T-helper 1 cell (primary cell): ENCODE measurements at places on chromosomes 5 and 9.

DNA sequence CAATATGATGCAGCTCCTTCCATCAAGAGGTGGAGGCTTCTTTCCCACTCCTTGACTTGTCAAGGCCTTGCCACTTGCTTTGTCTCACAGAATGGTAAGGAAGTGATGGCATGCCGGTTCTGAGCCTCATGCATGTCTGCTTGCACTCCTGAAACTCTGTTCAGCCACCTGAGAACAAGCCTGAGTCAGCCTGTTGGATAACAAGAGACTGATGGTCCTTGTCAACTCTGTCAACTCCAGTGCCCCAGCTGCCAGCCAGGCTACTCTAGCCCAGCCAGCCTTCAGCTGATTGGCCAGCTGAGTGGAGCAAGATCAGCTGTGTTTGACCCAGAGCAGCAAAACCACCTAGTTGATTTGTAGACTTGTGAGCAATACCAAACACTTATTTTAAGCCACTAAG, 4.4 kb upstream of the TENT4A start:
- DNase-seq = no peak

DNA sequence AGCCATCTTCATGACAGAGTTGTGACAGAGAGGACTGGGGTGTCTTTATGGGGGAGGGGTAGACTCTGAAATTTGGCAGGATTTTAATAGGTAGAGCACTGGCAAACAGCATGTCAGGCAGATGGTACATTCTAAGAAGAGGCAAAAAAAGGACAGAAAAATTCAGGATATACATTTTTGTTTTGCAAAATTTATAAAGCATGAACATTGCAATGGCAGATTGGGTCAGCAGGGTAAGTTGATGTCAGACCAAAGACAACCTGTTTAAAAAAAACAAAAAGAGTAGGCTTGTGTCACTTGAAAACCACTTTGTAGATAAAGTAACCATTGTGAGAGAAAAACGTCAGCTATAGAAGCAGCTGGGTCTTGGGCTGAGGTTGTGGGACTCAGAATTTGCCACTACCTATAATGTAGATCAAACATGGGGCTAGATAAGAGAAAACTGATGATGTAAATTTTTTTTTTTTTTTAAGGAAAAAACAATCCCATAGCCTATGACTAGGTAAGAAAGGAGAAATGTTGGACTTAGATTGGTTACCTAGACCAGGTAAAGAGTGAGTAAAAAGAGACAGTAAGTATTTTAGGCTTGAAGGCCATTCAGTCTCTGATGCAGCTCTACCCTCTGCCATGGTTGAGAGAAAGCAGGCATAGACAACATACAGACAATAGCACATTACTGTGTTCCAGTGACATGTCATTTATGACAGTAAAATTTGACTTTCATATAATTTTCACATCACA, 8.3 kb downstream of the CAMK4 start:
- DNase-seq = no peak

- no peak for DNase-seq
Measured at GRCh38 chr9:99921875-99922710, 15.6 kb downstream of the STX17 start.

- no peak for DNase-seq
Measured at GRCh38 chr5:73378070-73378469, 70.5 kb downstream of the FOXD1 start.

DNA sequence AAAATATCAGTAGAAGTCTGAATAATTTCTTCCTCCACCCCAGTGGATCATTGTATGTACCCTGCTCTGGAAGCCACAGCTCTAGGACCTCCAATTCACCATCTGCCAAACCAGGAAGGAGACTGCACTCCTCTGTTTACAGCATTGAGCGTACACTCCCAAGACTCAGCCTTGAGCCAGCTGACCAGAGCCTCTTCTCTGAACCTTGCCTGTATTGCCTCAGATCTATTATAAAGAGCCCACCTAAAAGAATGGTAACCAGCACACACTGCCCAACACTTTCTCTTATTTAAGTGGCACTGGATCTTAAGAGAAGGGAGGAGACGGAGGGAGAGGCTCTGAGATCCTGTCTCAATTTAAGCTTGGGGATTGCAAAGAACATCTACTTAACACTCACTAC, 217.8 kb upstream of the RASEF start:
- DNase-seq = no peak

- DNase-seq = no peak
Measured at GRCh38 chr9:81411961-81412360, 277.4 kb downstream of the TLE1 start.

GRCh38 chr9:123343443-123344191, 12.4 kb upstream of the CRB2 start:
- DNase-seq = no peak

DNA sequence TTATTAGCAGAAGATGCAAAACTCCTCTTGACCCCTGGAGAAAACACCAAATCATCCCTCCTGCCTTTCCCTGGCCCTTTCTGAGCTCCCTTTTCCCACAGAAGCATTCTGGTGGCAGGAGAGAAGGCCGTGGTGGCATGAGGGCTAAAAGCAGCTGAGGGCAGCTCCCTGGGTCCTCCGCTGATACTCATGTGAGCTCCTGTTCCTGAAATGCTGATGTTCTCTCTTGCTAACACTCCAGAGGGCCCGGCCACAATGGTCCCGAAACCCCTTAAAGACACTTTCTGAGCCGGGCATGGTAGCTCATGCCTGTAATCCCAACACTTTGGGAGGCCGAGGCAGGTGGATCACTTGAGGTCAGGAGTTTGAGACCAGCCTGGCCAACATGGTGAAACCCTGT, 183.1 kb downstream of the HSPA4 start:
- DNase-seq = no peak

- no peak for DNase-seq
Measured at GRCh38 chr9:119793218-119793617, 424.0 kb upstream of the BRINP1 start.

DNA sequence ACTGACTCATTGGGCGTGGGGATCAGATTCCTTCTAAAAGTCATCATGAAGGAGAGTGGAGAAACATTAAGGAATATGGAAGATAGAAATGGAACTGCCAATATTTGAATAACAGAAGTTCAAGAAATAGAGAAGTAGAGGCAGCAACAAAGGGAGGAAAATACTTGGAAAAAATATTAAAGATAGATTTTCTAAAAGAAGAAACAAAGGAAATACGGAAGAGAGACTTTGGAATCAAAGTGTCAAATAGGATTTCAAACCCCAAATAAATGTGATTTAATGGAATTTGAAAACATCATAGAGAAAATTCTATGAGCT, 605.1 kb upstream of the KLF4 start:
- DNase-seq = no peak

- DNase-seq = no peak
Measured at GRCh38 chr9:12956805-12957204, 182.0 kb downstream of the LURAP1L start.

DNA sequence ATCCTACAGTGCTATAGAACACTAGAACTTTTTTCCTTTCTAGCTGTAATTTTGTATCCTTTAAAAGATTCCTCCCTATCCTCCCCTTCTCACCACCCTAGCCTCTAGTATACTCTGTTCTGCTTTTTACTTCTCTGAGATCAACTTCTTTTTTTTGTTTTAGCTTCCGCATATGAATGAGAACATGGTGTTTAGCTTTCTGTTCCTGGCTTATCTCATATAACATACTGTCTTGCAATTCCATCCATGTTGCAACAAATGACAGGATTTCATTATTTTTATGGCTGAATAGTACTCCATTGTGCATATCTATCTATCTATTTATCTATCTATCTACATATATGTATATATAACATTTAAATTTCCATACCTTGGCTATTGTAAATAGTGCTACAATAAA, 126.0 kb upstream of the MAN2A1 start:
- no peak for DNase-seq

GRCh38 chr5:120139039-120139438, 325.1 kb upstream of the PRR16 start:
- DNase-seq = no peak

DNA sequence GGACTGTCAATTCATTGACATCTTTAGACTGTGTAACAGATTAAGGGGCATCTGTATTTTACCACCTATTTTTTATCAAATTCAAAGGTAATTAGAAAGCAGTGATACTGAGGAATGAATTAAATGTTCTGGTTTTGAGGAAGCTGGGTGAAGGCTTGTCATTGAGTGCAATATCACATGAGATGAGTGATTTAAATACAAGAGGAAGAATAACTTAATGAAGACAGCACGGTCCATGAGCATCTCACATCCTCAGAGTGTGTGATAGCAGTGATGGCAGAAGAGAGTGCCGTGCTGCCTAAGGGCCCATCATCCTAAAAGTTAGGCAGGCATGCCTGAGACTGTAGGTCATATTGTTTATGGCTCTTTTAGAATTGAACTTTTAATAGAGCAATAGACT, 263.3 kb downstream of the MAST4 start:
- no peak for DNase-seq

- no peak for DNase-seq
Measured at GRCh38 chr9:93061260-93061751, 2.8 kb downstream of the SUSD3 start.

GRCh38 chr9:16221822-16222547, 648.5 kb downstream of the BNC2 start:
- DNase-seq = no peak

- no peak for DNase-seq
Measured at GRCh38 chr9:29348999-29349398, 1775.7 kb upstream of the C9orf72 start.

DNA sequence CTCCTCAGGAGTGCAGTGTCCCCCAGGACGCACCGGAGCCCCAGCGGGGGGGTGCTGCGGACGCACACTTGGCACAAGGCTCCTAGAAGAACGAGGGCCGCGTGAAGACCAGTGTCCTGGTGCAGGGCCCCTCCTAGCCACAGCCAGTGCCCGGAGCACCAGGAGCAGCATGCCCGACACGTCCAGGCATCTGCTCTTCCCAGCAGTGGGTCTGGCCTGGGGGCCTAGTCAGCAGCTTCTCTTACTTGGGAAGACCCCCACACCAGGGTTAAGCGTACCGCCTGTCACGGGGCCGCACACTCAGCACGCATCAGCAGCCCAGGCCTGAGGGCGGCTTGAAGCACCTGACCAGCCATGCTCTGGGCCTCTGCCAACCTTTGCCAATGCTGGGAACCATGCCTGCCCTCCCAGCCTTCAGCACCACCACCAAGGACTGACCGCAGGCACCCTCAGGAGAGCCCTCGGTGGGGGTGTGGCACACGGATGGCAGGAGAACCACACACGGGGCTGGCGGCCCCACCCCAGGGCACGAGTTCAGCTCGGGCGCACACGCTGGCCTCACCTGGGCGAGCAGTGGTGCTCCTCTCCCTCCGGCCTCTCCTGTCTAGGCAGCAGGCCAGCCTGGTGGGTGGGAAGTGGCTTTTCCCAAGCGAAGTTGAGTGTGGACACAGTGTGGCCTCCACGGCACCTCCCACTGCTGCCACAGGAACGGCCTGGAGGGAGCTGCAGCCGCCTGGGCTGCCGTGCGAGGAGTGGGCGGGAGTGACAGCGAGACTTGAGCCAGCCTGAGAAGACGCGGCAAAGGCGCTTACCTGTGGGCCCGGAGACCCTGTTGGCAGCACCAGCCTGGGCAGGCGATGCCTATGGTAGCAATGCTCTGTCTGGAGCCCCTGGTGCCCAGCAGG, 12.0 kb upstream of the AJM1 start:
- no peak for DNase-seq

- no peak for DNase-seq
Measured at GRCh38 chr5:171499611-171500010, 80.2 kb downstream of the FGF18 start.

DNA sequence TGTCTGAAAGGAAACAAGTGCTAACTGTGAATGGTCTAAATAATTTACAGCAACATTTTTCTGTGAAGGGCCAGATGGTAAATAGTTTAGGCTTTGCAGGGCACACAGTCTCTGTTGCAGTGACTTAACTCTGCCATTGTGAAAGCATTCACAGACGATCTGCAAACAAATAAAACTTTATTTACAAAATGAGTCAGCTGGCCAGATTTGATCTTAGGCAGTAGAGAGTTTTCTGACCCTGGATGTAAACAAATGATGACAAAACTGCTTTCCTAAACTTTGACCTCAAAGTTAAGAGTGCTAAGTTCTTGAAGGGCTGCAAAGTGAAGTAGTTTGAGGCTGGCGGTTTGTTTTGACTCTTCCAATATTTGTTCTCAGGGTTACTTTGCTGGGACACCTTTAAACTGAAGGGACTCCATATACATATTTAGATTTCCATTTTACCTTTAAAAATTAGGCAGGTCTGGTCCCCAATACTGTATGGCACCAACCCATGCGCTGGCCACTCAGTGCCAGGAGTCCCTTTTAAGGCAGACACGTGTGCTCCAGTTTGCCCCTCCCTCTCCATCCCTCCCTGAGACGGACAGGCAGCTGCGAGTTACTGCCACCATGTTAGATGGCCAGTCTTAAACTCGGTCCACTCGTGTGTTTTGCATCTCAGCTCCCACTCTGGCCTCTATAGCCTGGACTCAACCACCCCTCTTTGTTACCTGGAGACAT, 4.0 kb upstream of the ADAMTS16 start:
- DNase-seq = no peak

DNA sequence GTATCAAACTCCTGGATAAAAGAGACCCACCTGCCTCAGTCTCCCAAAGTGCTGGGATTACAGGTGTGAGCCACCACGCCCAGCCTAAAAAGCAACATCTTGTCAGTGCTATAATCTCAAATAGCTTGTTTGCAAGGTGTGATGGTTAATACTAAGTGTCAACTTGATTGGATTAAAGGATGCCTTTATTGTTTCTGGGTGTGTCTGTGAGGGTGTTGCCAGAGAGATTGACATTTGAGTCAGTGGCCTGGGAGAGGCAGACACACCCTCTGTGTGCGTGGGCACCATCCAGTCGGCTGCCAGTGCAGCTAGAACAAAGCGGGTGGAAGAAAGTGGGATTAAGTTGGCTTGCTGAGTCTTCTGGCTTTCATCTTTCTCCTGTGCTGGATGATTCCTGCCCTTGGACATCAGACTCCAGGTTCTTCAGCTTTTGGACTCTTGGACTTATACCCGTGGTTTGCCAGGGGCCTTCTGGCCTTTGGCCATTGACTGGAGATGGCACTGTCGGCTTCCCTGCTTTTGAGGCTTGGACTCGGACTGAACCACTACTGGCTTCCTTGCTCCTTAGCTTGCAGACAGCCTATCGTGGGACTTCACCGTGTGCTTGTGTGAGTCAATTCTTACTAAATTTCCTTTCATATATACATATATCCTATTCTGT, 28.1 kb downstream of the TARS1 start:
- no peak for DNase-seq

- no peak for DNase-seq
Measured at GRCh38 chr9:126450668-126451205, 124.1 kb downstream of the MVB12B start.

- no peak for DNase-seq
Measured at GRCh38 chr9:114957558-114957957, 27.2 kb upstream of the TNFSF8 start.

GRCh38 chr9:755454-756381, 85.8 kb upstream of the DMRT1 start:
- DNase-seq = no peak

DNA sequence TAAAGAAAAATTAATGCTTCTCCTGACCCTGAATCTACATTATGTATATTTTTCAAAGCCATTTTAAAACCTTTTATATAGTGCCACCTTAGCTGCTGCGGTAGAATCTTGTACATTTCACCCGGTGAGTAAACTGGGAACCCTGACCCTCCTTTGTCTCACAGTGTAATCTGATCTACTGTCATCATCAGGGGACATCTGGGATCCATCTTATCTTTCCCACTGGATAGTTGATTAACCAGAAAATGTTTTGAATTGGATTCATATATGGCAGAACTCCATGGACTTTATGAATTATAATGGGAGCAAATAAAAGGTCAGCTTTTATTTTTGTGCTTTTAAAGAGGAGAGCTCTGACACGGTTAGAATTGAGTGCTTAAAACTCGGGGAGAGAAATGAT, 95.0 kb downstream of the ADAMTSL1 start:
- no peak for DNase-seq
